ENCODE measurements at places on chromosomes 1 and 21.

DNA sequence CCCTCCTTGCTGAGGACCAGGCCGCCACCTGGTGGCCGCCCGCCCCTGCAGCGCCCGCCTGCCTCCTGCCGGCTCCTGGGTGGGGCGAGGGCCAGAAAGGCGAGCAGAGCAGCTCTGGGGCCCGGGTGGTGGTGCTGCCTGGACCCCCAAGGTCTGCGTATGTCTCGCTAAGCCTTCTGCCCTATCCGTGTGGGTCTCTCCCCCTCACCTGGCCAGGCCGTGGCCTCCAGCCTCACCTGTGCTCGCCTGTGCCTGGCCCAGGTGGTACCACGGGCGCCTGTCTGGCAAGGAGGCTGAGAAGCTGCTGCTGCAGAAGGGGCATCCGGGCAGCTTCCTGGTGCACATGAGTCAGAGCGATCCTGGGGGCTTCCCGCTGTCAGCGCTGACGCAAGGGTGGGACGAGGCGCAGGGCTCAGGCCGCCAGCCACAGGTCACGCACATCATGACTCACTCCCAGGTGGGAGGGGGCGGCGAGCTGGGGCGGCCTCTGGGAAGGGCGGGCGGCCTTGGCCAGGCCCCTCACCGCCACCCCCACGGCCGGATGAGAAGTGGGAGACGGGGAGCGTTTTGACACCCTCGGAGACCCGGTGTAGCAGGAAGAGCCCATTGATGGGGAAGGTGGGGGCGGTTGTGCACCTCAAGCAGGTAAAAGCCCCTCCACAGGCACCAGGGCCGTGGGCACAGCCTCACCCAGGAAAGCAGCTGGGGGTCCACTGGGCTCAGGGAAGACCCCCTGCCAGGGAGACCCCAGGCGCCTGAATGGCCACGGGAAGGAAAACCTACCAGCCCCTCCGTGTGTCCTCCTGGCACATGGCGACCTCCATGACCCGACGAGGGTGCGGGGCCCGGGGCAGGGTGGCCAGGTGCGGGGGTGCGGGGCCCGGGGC lies 9.9 kb downstream of the RNF223 start:
- DNase-seq, result peak; percentile 66

DNA sequence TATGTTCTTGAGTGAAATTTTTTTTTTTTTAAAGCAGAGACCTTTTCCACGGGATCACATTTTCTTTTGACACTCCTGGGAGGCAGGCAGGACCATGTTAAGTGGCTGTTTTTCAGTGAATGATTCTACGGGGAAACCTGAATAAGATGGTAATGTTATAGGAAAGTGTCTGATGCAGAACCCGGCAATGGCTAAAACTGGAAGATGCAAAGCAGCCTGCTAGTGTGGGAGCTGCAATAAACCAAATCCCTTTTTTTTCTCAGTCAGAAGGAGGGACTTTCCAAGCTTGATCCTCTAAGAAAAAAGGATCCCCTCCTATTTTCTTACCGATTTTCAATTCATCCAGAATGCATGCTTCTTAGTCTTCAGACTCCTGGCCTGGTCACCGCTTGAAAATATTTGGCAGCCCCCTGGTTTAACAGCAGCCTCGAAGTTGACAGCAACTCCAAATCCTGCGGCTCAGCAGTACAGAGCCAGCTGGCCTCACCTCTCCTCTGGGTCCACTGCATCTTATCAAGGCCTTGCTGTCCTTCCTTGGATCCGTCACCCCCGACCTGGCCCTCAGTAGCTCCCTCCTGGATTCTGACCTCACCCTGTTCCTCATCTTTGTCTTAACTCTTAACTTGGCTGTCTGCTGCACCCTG lies 5.6 kb downstream of the MX2 start:
- no peak for DNase-seq

GRCh38 chr21:38645282-38645681 lies 147.0 kb upstream of the ERG start:
- no peak for DNase-seq

DNA sequence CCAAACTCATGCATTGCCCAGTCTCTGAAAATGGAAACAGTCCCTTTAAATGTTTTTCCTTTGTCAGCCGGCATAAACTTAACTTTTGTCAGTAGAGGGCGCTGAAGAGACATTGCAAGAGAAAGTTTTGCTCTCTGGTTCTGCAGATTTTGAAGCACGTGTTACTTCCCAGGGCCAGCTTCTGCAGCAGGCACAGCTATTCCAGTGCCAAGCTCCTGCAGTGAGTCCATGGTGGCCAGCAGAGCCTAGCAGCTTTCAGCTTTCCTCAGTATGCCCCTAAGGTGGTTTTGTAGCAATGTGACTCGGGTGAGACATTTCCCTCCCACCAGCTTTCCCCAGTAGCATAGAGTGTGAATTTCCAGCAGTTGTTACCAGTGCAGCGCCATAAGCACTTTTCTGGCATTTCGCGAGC lies 2.6 kb upstream of the IFI44L start:
- DNase-seq, result no peak

- DNase-seq, result no peak
Measured at GRCh38 chr1:183646776-183647175, 6.3 kb downstream of the APOBEC4 start.

DNA sequence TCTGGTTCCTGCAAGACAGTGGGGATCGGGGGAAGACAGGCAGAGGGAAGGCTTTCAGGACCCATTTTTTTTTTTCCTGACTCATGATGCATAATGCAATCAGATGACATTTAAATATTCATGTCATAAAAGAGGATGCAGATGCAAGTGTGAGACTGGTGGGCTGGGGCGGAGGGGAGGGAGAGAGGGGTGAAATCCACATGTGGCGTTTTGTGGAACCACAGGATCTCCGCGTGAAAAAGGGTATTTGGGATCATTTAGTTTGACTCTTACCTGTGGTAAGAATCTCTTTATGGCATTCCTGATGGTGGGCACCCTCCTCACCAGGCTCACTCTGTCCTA lies 249.3 kb upstream of the CSF3R start:
- DNase-seq, result no peak

GRCh38 chr1:18155881-18156385 lies 48.3 kb downstream of the IGSF21 start:
- DNase-seq, result no peak

DNA sequence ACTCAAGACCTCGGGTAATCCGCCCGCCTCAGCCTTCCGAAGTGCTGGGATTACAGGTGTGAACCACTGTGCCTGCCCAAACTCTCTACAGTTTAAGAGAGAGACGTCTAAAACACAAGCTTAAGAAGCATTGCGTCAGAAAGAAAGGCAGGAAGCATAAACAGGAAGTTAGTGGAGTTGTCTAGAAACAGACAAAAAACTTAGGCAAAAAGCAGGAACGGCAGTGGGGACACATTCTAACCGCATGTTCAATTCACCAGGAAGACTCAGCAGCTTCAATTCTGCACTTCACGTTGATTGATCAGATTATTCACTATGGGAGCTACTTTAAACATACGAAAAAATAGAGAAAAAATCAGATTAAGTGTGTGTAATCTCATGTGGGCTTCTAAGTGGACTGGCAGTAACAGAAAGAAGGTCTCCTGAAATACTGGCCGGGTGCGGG lies 7.4 kb downstream of the CFAP74 start:
- no peak for DNase-seq

GRCh38 chr1:70405780-70406416 lies 5.2 kb upstream of the CTH start:
- DNase-seq, result no peak

- no peak for DNase-seq
Measured at GRCh38 chr1:236124965-236125364, 17.4 kb upstream of the GPR137B start.

GRCh38 chr1:232213928-232214327 lies 416.0 kb downstream of the SIPA1L2 start:
- DNase-seq, result no peak

DNA sequence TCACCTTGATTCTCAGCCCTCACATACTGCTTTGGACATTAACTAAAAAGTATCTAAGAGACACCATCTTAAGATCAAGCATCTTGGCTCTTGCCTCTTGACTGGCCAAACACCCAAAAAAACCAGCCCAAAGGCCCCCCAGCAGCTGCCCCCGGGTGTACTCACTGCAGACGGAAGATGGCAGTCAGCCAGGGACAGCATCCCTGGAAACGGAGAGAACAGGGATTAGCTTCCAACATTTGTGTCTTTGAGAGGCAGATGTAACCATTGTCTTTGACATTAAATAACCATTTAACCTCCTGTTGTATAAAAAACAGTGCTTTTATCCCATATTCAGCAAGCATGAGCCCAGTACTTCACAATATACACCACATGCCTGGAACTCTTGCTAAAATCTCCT lies 11.3 kb downstream of the TMEM63A start:
- DNase-seq, result no peak

- peak; percentile 61 for DNase-seq
Measured at GRCh38 chr1:14915356-14916054, 238.0 kb upstream of the TMEM51 start.

- DNase-seq, result no peak
Measured at GRCh38 chr21:34537838-34538237, 25.8 kb upstream of the KCNE1 start.

GRCh38 chr21:38626306-38626705 lies 128.0 kb upstream of the ERG start:
- DNase-seq, result no peak

GRCh38 chr1:200294241-200294640 lies 115.6 kb downstream of the ZNF281 start:
- DNase-seq, result no peak

DNA sequence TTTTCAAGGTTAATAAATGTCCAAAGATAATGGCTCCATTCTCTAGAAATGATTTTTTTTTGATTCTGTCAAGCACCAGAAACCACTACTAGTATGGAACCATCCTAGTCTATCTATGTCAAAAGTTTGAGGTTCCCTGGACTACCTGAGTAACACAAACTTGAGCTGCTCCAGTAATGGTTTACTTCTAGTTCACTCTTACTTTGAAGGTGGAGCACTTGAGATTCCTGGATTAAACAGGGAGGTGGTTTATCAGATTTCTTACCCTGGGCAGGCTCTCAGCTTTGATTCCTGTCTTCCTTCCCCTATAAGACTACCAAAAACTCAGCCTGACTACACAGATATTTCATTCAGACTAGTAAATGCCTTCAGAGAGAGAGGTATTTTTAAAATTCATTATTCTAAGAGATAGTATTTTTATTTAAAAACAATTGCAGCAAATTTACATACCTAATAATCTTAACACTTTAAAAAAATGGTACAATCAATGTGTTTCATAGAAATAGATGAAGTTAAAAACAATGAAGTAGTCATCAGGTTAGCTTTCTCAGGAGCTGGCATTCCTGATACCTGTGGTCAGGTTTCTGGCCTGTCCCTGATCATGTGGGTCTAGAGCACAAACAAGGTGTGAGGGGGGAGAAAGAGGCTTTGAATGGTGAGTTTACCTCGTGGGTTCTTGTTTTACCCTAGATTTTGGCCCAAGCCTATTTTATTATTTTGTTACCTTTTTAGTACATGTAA lies 23.4 kb downstream of the PHC2 start:
- no peak for DNase-seq

DNA sequence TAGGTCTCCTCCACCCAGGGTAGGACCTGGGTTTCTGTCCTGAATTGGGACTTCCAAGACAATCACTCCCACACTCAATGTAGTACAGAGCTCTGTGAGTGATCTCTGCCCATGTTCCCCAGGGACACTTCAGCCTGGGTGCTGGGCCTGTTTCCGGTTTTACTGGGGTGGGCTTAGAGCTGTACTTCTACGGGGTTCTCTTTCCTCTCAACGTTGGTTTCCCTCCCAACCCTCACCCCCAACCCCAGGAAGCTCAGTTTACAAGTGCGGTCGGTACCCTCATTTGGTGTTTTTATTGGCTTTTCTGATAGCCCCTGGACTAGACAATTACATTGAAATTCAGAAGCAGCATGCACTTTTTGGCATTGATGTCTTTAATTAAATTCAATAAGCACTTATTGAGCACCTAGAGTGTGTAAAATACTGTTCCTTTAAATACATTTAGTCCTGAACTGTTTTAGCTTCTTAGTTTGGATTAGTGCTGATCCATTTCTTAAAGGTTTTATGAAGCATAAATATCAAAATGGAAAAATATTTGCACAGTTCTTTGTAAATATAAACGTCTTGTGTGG lies 542 bp upstream of the XPR1 start:
- no peak for DNase-seq

DNA sequence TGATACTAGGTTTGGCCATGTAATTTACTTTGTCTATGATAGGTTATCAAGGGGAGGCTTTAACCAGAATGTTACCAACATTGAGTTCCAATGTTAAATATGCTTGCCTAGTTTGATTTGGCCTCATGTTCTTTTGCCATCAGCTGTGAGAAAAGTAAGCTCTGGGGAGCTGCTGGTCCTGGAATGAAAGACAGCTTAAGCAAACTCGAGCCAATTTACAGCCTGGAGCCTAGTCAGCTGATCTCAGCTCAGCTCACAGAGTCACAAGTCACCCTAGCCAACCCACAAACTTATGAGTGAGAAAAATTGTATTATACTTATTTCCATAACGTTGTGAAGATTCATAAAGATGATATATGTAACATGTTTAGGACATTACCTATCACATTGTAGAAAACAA lies 426.7 kb downstream of the RWDD3 start:
- no peak for DNase-seq

- DNase-seq, result no peak
Measured at GRCh38 chr1:223221686-223222085, 78.6 kb upstream of the TLR5 start.

GRCh38 chr1:27109103-27109822 lies 45.7 kb downstream of the SLC9A1 start:
- no peak for DNase-seq

DNA sequence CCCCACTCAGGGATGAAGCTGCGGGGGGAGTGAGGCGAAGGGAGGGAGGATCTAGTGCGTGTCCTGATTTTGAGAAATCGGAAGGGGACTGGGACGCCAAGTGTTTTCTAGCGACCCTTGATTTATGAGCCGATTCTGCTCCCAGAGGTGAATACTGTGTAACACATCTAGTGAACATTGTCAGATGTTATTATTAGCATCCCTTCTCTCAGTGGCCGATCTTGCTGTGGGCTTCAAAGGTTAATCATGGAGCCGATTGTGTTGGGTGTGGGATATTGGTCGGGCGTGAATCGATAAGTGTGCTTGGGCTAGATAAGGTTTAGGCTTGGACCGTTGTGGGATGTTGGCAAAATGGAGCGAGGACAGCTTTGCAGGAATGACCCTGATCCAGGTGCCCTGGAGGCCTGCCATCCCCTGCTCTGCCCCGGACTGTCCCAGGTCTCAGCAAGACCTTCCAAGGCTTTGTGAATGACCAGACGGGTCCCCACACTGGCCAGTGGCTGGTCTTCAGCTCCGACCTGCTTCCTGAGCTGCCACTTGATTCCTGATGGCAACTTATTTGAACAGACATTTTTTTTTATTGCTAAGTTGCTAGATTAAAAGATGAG lies 2.2 kb downstream of the AJAP1 start:
- DNase-seq, result no peak

- DNase-seq, result no peak
Measured at GRCh38 chr1:156848461-156849150, 10.3 kb downstream of the INSRR start.

- DNase-seq, result no peak
Measured at GRCh38 chr1:58786184-58786926, 2.5 kb upstream of the JUN start.

DNA sequence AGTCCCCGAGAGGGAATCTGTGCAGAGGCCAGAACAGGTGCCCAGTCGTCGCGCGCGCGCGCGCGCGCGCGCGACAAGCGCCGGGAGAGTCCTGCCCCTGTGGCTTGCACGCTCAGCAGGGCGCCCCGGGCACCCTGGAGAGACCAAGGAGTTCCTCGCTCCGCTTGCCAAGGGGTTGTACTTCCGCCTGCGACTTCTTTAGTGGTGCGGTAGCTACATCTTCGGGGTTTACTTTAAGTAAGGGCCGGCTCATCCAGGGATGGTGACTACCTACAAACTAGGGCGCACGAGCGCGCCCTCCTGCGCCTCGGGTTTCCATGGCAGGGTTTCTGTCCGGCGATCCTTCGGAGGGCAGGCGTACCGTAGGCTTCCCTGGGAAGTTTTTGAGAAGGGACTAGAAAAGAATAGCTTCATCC lies 1.4 kb downstream of the LHX4 start:
- no peak for DNase-seq

Measured in omental fat pad (tissue), 4 donors.